Mesothelial cell of epicardium (in vitro differentiated cells): ENCODE measurements at places on chromosomes 12 and 14.

DNA sequence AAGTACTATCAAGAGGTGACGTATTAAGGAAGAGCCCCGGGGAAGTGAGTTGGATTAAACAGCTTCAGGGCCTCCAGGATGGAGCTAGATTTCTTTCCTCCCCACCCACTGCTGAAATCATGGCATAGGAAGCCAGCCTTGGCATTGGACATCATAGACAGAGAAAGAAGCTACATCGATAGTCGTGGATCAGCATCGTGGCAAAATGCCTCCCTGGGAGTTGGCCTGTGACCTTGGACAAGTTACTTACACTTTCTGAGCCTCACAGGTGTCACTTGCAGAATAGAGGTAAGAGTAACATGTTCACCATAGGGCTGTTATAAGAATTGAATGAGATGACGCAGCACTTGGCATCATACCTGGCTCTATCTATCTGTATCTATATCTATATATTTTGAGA, 5.9 kb downstream of the ANKRD33 start:
- DNase-seq, result no peak

GRCh38 chr14:26870096-26870495, 272.3 kb upstream of the NOVA1 start:
- no peak for DNase-seq

DNA sequence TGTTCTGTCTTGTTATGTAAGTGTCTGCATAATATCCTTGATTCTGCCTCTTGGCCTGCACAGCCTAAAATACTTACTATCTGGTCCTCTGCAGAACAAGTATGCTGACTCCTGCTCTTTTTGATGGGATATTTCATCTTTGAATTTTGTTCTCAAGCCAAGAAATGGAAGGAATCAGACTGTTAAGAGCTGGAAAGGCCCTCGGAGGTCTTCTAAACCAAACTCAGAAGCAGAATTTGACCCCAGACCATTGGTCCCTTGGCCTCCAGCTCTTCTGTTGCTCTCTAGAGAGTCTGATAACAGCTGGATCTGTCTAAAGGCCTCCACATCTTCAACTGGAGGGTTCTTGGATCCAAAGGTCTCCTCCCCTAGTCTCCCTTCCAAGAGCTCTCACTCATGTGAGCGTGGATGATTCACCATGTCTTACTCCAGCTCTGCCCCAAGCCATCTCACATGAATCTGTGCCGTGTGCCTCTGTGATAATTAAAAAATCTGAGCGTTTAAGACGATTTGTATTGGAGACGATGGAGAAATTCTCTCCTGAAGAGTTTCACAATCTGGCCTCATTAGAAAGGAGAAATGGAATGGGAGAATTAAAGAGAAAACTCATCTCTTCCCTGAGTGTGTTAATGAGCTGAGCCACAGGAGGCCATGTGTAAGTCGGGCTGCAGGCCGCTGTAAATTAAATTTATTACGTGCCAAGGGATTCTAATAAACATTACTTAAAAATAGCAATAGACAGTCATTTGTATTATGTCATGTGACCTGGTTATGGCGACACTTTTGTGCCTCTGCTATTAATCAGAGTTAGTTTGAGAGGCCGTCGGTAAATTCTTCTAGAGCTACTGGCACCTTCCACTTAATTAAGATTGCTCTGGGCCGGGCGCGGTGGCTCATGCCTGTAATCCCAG, 15.4 kb upstream of the PRIMA1 start:
- DNase-seq, result no peak

- DNase-seq, result peak; percentile 39
Measured at GRCh38 chr12:26918321-26919215, 19.2 kb downstream of the INTS13 start.

DNA sequence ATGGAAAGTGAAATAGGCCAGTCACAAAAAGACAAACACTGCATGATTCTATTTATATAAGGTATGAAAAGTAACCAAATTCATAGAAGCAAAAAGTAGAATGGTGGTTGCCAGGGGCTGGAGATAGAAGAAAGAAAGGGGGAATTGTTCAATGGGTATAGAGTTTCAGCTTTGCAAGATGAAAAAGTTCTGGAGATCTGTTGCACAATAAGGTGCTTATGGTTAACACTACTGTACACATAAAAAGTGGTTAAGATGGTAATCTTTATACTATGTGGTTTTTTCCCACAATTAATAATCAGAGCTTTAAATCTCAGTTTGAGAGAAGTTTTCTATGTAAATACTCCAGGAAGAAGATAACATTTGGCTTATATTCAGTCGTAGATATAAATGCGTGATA, 73.4 kb downstream of the SLC38A4 start:
- no peak for DNase-seq

DNA sequence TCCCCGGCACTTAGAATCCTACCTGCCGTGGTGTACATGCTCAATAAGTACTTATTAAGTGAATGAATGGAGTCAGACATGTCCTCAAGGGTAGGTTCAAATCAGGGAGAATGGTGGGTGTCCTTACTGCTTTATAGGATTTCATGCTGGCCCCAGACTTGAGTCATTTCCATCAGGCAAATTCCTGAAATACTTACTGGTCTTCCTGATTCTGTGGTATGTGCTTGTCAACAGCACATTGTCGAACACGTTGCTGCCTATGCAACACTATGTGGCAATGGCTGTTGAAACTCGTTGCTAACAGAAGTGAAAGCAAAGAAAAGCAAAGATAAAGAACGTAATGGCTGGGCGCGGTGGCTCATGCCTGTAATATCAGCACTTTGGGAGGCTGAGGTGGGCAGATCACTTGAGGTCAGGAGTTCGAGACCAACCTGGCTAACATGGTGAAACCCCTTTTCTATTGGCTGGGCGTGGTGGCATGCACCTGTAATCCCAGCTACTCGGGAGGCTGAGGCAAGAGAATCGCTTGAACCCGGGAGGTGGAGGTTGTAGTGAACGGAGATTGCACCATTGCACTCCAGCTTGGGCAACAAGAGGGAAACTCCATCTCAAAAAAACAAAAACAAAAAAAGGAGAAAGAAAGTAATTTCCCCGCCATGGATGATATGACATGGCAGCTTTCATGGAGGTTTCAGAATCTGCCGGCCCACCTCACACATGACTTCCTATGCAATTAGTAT, 214.9 kb downstream of the ZFP36L1 start:
- DNase-seq, result no peak

DNA sequence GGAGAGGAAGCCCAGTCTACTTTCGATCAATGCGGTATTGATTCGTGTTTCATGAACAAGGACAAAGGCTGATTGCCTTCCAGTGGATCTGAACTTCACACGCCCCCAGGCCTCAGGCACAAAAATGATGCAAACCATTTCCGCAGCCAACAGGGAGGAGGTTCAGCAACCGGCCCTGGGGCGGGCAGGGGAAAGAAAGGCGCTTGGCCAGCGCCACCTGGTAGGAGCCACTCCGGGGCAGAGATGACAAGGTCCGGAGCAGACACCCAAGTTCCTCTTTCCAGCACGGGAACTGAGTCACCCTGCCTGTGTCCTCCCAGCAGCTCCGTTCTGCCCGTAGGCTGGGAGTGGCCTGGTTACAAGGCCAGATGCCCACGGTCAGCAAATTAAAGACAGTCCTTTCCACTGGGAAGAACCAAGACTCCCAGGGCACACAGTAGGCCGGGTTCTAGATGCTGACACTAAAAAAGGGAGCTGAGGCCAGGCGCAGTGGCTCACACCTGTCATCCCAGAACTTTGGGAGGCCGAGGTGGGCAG, 136.3 kb downstream of the SCARB1 start:
- DNase-seq, result no peak

DNA sequence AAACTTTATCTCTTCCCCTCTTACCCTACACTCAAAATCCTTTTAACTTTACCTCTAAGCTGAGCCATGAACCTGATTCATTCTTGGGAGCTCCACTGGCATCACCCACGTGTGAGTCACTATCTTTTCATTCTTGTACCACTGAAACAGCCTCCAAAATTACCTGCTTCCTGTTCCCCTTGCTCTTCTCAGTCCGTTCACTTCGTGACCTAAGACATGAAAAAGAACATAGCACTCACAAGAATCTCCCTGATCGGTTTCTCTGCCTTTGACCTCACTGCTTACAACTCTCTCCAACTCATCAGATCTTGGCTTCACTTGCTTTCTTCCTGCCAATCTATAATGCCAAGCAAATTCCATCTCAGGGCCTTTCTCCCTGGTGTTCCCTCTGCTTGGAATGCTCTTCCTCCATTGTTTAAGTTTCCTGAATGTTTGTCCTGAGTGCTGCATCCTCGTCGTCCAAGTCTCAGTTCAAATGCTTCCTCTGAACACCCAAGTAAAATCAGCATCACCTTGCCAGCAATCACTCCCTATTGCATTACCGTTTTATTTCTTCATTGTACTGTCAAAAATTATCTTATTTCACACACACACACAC, 9.2 kb downstream of the GLIPR1 start:
- no peak for DNase-seq

DNA sequence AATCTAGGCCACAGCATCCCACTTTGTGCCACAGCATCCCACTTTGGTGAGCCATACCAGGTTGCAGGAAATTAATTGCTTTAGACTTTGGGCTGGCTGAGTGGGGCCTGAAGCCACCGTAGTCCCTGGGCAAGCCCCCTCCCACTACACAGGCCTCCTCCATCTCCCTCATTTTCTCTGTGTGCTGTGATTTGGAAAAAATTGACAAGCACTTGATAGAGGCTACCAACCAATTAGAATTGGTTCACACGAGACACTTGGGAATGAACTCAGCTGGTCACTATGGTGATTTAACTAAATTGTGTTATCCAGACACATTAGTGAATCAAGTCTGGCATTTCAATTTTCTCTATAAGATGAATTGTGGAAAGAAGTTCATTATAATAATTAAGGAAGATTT, 481.1 kb downstream of the DIO2 start:
- no peak for DNase-seq

DNA sequence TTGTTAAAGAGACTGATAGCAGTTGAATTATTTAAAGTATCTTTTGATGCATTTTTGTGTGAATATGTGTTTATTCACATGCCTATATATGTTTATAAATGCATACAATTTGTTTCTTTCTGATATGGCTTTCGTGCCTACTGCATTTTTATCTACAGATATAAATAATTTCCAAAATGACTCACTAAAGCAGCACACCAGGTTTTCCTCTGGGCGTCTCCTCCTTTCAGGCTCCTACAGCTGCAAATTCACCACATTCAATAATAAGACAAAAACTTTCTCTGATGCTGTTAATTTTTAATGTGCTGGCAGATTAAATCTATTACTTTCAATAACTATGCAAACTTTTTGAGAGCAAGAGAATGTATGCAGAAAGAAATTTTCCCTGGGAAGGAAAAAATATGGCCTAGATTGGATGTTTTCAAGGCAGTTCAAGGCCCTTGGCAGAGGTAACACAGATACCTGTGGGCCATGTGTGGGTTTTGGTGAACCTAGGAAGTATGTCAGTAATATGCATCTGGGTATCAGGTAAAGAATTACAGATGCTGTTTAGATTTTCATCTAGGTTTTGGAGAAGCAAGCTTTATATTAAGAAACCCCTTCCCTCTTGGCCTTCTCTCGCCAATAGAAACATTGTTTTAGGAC, 381.8 kb downstream of the EGLN3 start:
- DNase-seq, result no peak

GRCh38 chr14:102225936-102226335, 79.0 kb downstream of the MOK start:
- DNase-seq, result no peak

- DNase-seq, result no peak
Measured at GRCh38 chr14:104647467-104648043, 41.9 kb upstream of the INF2 start.

- no peak for DNase-seq
Measured at GRCh38 chr14:77022236-77022852, 6.2 kb downstream of the IRF2BPL start.
